ENCODE measurements at places on chromosomes 5 and 9.

DNA sequence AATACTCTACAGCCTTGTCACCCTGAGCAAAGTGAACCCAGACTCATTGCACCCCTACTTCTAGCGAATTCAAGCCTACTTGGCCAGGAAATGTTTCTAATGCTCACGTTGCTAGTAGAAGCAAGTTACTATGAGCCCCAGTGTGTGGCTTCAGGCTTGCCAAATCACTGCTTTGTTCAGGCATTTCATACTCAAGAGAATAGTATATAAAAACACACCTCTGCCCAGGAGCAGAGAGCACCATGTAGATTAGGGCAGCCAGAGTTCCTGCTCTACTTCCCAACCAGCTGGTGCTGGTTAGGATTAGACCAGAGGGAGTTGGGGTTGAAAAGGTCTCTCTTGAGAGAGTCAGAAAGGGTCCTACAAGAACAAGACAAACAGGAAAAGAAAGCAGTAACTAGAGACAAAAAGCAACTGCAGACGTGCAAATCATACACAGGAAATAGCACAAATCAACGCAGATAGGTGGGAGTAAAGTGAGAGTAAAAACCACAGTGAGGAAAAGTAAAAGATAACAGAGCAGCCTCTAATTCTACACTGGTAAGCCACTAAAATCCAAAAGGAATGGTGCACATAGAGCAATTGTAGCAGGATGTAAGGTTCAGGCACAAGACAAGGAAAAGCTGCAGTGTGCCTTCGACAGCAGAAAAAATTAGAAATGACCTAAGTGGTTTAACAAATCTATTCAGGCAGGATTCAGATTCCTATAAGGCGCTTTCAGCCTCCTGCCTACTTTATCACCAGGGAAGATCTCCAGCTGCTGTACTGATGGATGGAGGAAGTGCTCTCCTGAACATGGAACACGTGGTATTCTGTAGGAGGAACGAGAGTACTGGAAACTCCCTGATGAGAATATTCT lies 49.6 kb upstream of the KIF2A start:
- peaks cover 15% of the 10 kb centered on the region for H3K4me1 ChIP-seq
- no peak for DNase-seq
- H3K27me3 ChIP-seq = peaks cover 3% of the 10 kb centered on the region
- peak overlapping the region; percentile 26 for H3K27ac ChIP-seq

GRCh38 chr5:137206030-137206715 lies 293.0 kb downstream of the SPOCK1 start:
- DNase-seq = no peak
- H3K36me3 ChIP-seq = no peaks in the 10 kb centered on the region
- H3K4me3 ChIP-seq = no peak overlapping the region
- H3K27me3 ChIP-seq = no peaks in the 10 kb centered on the region
- H3K27ac ChIP-seq = no peak overlapping the region

DNA sequence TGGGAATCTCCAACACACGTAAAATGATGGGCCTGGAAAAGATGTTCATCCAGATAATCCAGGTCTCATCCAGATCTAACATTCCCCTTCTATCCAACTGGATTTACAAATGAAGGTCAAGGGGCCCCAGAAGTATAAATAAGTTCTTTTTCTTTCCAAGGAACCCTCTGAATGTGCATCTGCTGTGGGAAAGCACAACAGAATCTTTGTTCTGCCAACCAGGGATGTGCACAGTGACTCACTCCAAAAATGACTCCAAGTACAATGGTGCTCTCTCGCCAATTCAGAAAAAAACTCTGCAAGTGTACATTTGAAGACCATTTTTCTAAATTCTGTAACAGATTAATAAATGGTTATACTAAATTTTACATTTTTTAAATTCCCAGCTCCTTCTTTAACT lies 12.4 kb downstream of the RAPGEF6 start:
- H3K4me3 ChIP-seq = no peak overlapping the region
- H3K4me1 ChIP-seq = peaks cover 7% of the 10 kb centered on the region
- no peaks in the 10 kb centered on the region for H3K36me3 ChIP-seq

- no peaks in the 10 kb centered on the region for H3K36me3 ChIP-seq
- peaks cover 5% of the 10 kb centered on the region for H3K4me1 ChIP-seq
- H3K4me3 ChIP-seq = no peak overlapping the region
- no peaks in the 10 kb centered on the region for H3K27me3 ChIP-seq
Measured at GRCh38 chr9:2119566-2119965, 104.4 kb downstream of the SMARCA2 start.

DNA sequence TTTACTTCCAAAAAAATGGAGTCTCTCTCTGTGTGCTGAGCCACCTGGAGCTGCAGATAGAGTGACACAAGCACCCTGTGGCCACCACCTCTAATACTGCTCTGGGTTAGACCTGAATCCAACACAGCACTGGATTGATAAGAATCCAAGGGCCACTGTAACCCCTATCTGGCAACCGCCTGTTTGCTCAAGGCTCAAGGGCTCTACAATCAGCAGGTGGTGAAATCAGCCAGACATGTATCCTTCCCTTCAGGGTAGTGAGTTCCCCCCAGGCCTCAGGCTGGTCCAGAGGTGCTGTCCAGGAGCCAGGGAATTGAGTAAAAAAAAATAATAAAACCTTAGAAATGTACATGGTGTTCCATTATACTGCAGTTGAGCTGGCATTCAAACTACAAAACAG lies 509.0 kb downstream of the KIF4B start:
- no peak overlapping the region for H3K4me3 ChIP-seq
- no peaks in the 10 kb centered on the region for H3K4me1 ChIP-seq
- H3K36me3 ChIP-seq = no peaks in the 10 kb centered on the region
- DNase-seq = no peak
- no peak overlapping the region for H3K27ac ChIP-seq

DNA sequence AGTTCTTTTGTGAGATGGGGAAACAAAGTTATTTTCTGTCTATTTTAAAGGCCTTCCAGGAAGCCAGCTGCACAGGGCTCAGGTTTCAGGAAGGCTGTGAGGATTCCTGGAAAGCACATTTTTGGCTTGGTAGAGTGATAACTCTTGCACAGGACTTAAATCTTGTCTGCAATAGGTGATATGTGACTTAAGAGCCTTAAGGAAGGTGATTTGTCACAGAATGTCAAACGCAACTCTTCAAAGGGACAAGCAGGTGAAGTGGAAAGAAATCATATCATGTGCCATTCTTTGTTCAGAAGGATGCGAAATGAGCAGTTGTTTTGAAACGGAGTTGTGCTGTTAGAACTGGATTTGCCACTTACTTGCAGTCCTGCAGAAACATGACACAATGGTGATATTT lies 459.3 kb downstream of the MAT2B start:
- H3K27me3 ChIP-seq = no peaks in the 10 kb centered on the region
- no peaks in the 10 kb centered on the region for H3K36me3 ChIP-seq
- no peak for DNase-seq
- no peak overlapping the region for H3K4me3 ChIP-seq
- H3K4me1 ChIP-seq = peaks cover 7% of the 10 kb centered on the region

GRCh38 chr9:120438111-120438510 lies 141.9 kb downstream of the CDK5RAP2 start:
- H3K4me3 ChIP-seq = no peak overlapping the region
- H3K36me3 ChIP-seq = no peaks in the 10 kb centered on the region
- DNase-seq = no peak
- no peaks in the 10 kb centered on the region for H3K27me3 ChIP-seq

GRCh38 chr9:117249799-117250198 lies 165.1 kb downstream of the ASTN2 start:
- peaks cover 2% of the 10 kb centered on the region for H3K27me3 ChIP-seq
- no peaks in the 10 kb centered on the region for H3K36me3 ChIP-seq
- H3K27ac ChIP-seq = no peak overlapping the region
- no peak for DNase-seq
- no peak overlapping the region for H3K4me3 ChIP-seq

DNA sequence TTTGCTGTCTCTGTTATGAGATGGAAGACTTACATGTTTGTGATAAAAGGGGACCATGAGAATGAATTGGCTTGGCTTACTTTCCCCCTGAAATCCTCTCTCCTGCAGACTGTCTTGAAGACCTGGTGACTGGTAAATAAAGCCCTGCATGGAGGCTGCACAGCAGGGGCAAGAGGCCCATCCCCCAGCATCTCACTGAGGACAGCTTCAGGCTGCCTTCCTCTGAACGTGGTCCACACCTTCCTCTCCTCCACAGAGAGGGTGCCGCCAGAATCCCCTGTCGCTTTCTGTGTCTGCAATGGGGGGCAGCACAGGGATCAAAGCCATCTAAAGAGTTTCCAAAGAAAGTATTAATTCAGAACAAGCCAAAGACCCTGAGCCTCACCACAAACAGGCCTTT lies 94.6 kb downstream of the SYK start:
- peaks cover 9% of the 10 kb centered on the region for H3K27me3 ChIP-seq
- no peak overlapping the region for H3K4me3 ChIP-seq
- no peaks in the 10 kb centered on the region for H3K36me3 ChIP-seq

DNA sequence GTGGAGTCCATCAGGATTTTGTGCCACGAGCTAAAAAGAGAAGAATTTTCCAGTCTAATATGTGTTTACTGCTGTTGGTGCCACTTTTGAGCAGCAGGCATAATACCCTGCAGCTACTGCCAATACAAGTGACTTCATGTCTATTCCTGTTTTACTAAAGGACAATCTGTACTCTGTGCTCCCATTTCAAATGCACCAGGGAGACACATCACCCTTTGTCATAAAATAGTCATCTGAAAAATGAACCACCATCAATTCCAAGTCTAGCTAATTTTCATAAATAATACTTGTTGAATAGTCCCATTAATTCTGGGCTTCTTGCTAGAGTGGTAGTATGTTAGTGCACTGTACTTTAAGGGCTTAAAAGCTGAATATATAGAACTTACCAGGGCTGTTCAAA lies 8.9 kb upstream of the PKD2L2 start:
- H3K4me3 ChIP-seq = no peak overlapping the region
- no peaks in the 10 kb centered on the region for H3K27me3 ChIP-seq
- no peak for DNase-seq
- no peaks in the 10 kb centered on the region for H3K36me3 ChIP-seq
- no peaks in the 10 kb centered on the region for H3K4me1 ChIP-seq

GRCh38 chr9:87156247-87156646 lies 208.9 kb upstream of the GAS1 start:
- peaks cover 17% of the 10 kb centered on the region for H3K4me1 ChIP-seq
- peaks cover 7% of the 10 kb centered on the region for H3K27me3 ChIP-seq
- no peaks in the 10 kb centered on the region for H3K36me3 ChIP-seq
- DNase-seq = no peak
- no peak overlapping the region for H3K4me3 ChIP-seq
- H3K27ac ChIP-seq = no peak overlapping the region

DNA sequence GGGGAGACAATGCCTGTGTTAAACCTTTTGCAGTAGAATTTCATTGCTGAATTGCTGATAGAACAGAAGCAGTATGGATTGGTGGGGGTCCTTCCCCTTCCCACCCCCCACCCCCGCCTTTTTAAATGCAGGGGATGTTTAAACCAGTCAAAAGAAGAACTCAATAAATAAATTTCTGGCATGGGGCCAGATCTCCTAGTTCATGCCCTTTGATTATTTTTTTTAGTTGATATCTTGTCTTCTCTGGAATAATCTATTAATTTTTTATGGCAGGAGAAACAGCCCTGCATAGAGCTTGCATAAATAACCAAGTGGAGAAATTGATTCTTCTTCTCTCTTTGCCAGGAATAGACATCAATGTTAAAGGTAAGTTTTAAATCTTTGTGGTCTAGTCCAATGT lies 72.8 kb downstream of the SLF1 start:
- H3K27ac ChIP-seq = no peak overlapping the region
- no peak overlapping the region for H3K4me3 ChIP-seq
- DNase-seq = no peak
- H3K27me3 ChIP-seq = no peaks in the 10 kb centered on the region
- H3K4me1 ChIP-seq = peaks cover 5% of the 10 kb centered on the region

DNA sequence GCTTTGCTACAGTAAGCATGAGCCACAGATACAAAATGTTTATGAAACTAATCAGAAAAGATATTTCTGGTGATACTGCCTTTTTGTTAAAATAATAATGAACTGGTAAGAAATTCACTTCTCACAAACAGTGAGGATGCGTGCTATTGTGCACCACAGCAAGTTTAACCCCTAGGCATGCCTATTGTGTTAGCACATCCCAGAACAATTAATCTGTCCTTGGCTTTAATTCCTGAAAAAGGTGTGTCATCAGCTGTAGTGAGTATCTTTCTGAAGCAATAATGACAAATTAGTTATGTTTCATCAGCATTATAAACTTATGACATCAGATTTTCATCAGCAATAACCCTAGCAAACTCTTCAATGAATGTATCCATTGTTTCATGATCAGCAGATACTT lies 1307.2 kb downstream of the EFNA5 start:
- H3K36me3 ChIP-seq = no peaks in the 10 kb centered on the region
- no peaks in the 10 kb centered on the region for H3K4me1 ChIP-seq
- H3K27ac ChIP-seq = no peak overlapping the region
- no peak overlapping the region for H3K4me3 ChIP-seq

GRCh38 chr9:75039009-75039408 lies 10.9 kb upstream of the CARNMT1 start:
- H3K4me1 ChIP-seq = no peaks in the 10 kb centered on the region
- no peak overlapping the region for H3K27ac ChIP-seq
- DNase-seq = no peak
- H3K27me3 ChIP-seq = no peaks in the 10 kb centered on the region
- H3K36me3 ChIP-seq = no peaks in the 10 kb centered on the region

GRCh38 chr5:142568283-142568995 lies 117.5 kb downstream of the FGF1 start:
- H3K36me3 ChIP-seq = no peaks in the 10 kb centered on the region
- no peak overlapping the region for H3K27ac ChIP-seq
- DNase-seq = no peak
- H3K4me1 ChIP-seq = no peaks in the 10 kb centered on the region
- H3K4me3 ChIP-seq = no peak overlapping the region

DNA sequence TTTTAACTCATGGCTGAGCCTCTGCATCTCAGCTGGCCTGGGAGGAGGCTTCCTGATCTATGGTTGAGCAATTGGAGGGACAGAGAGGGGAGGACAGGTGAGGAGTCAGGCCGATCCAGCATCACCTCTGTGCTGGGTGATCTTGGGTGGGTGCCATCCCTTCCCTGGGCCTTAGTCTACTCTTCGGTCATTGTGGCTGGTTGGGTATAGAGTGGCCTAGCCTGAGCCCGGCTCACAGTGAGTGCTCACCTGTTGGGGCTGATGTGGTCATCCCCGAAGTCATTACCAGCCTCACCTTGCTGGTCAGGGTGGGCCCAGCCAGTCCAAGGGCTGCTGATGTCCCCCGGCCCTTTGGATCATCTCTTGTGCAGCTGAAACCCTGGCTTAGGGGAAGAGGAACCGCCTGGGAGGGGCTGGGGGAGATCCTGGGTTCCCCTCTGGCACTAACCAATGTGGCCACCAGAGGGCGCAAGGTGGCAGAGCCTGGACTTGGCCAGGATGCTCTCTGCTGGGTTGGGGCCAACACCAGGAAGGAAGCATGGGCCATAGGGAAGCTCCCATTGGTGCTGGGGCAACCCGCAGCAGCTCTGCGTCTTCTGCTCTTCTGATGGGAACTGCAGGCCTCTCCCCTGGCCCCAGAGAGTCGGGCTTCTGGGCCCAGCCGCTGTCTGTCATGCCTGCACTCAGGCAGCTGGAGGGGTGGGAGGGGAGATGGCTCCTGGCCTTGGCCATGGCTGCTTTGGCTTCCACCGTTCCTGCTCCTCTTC lies 17.3 kb upstream of the ODF2 start:
- H3K4me1 ChIP-seq = peaks cover 7% of the 10 kb centered on the region
- H3K27me3 ChIP-seq = peaks cover 5% of the 10 kb centered on the region
- no peak overlapping the region for H3K4me3 ChIP-seq
- DNase-seq = peak; percentile 93
- H3K36me3 ChIP-seq = no peaks in the 10 kb centered on the region
